AG04450 (cell line): ENCODE measurements at places on chromosomes 7 and 10. TPM values are rescaled to one million over a fixed set of nuclear protein-coding genes. Genes with fewer than 3 reads are reported as not detected.

- DNase-seq: no peak
Observed at GRCh38 chr7:103379270-103379975, 32.0 kb downstream of the PSMC2 start.

DNA sequence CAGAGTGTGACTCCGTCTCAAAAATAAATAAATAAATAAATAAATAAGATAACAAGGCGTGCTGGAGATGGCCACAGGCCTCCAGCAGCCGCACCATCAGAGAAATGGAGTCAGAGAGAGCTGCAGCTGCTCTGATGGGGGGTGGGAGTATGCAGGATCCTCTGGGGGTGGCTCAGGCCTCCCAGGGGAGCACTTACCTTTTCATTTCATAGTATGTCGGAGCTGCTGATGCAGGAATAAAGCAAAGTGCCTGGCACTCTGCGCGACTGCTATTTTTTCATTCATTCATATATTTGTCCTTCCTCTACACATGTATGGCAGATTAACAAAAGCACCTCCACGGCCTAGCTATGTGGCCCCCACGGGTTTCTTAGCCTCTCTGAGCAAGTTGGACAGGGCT lies 175.9 kb downstream of the CUX1 start:
- no peak for DNase-seq

DNA sequence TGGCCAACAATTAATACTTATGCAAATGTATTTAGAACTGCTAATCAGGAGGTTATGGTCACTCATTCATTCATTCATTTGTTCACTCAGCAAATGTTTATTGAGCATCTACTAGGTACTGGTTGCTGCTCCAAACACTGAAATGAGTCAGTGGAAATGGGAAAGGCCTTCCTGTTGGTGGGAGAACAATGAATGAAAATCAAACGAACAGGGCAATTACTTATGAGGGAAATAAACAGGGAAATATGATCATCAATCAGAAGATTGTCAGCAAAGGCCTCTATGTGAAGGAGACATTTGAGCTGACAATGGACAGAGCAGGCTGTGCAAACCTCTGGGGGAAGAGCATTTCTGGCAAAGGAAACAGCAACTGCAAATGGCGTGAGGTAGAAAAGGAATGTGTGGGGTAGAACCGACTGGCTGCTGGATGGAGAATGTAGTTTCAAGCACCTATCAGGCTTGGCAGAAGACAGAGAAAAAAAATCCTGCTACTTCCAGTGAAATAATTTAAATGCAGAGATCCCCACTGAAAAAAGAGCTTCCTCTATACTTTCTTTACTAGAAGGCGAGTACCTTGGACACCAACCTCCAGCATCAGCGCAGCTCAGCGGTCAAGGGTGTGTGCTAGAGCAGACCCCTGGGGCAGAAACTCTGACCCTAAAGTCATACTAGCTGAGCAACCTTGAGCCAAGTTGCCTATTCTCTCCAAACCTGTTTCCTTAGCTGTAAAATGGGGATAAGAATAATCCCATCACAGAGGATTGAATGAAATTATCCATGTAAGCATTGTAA lies 108.8 kb upstream of the EEPD1 start:
- DNase-seq: no peak

DNA sequence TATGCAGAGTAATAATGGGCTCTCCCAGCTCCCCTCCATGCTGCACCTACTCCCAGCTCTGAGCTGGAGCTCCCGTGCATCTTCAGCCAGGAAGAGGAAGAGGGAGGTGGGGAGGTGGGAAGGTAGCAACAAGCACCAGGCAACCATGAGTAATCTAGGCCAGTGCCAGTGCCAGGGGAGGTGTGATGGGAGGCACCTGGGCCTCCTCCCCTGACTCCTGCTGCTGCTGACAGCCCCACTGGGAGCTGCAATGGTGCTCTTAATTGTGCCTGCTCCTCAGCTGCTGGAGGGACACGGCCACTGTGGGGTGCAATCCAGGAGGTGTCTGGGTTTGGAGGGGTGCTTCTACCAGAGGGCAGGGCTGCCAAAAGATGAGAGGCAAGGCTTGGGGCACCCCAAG lies 243.0 kb downstream of the PLXNA4 start:
- no peak for DNase-seq

DNA sequence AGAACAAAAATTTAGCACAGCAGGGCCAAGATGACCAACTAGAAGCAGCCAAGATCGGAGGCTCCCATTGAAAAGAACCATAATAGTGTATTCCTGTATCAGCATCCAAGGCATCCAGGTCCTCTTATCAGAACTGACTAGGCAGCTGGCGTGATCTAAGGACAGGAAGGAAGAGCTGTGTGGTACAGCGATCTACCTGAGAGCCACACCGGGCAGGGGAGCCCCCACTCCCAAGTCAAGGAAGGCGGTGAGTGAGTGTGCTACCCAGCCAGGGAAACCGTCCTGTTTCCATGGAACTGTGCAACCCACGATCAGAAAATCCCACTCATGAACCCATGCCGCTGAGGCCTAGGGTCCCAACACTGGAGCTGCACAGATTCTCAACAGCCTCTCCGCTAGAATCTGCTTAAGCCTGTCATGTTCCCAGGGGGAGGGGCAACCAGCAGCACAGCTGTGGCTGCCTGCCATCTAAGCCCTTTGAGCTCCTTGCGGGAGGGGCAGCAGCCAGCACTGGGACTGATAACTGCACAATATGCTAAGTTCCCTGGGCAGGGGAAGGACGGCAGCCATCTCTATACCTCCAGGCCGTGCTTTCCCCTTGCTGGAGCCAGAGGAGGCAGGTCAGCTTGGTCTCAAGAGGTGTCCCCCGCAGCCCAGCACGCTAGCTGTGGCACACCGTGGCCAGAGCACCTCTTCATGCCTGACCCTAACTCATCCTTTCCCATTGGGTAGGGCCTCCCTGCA lies 213.0 kb upstream of the SMIM30 start:
- no peak for DNase-seq

Gene ZNF282
- polyA plus RNA-seq: 8.2 and 9.9 TPM in 2 replicates

Gene TMEM273
- polyA plus RNA-seq: not detected in 2 replicates
